Ovary (tissue), 10 donors: ENCODE measurements at places on chromosomes 2 and 18. TPM values are rescaled to one million over a fixed set of nuclear protein-coding genes. Genes with fewer than 3 reads are reported as not detected.

DNA sequence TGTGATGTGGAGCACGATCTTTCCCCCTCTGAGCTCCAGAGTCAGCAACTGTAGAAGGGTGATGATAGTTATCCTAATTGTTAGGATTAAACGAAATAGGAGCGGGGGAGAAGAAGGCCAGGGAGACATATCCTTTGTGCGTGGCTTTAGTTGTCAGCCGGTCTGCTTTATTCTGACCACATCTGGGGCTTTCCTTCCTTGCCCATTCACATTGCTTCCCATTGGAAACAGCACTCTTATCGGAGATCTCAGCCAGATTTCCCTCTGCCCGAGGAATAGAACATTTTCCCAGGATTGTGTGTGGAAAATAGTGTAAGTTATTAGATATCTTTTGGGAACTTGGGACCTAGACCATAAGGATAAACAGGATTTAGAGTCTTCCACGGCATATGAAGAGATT is 1.5 kb downstream of the RALB start:
- H3K27ac ChIP-seq = no peak overlapping the region
- no peaks in the 10 kb centered on the region for H3K36me3 ChIP-seq
- H3K27me3 ChIP-seq = no peaks in the 10 kb centered on the region
- DNase-seq = no peak

- no peaks in the 10 kb centered on the region for H3K36me3 ChIP-seq
- DNase-seq = no peak
- H3K27ac ChIP-seq = no peak overlapping the region
- H3K4me1 ChIP-seq = no peaks in the 10 kb centered on the region
These were observed 231.7 kb downstream of the ARL6IP6 start for GRCh38 chr2:152950126-152950525.

DNA sequence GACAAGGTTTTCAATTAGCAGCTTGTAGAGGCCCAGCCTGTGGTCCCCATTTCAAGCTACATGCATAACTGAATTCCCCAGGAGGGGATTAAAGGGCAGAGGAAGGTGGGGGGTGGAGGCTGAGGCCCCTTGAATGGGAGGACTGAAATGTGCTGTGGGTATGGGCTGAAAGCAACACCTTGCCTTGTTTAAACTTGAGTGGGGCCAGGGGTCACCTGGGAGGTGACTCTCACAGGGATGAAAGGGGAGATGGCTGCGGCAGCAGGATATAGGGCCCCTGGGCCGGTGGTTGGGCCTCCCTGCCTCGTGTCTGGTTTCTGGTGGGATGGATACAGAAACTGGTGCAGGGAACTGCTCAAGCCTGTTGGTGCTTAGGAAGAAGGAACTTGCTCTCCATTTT is 225.9 kb upstream of the SPRED2 start:
- no peak for DNase-seq
- H3K27ac ChIP-seq = no peak overlapping the region
- no peaks in the 10 kb centered on the region for H3K27me3 ChIP-seq
- H3K36me3 ChIP-seq = no peaks in the 10 kb centered on the region

DNA sequence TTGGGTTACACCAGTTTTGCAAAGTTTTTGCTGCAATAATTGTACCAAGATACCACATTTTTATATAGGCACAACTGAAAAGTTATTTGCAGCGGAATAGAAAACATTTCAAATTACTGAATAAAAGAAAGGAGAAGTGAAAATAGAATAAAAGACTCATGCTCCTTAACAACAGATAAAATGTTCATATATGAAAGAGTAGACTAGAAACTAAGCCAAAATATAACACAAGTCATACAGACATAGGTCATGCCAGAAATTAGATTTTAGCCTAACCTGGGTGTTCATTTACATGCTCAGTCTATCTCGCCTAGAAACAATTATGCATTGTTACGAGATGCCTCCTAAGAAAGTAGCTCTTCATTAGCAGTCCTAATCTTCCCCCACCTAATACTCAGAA is 16.4 kb upstream of the MAP3K20 start:
- no peaks in the 10 kb centered on the region for H3K36me3 ChIP-seq
- H3K4me3 ChIP-seq = no peak overlapping the region
- H3K27ac ChIP-seq = no peak overlapping the region

DNA sequence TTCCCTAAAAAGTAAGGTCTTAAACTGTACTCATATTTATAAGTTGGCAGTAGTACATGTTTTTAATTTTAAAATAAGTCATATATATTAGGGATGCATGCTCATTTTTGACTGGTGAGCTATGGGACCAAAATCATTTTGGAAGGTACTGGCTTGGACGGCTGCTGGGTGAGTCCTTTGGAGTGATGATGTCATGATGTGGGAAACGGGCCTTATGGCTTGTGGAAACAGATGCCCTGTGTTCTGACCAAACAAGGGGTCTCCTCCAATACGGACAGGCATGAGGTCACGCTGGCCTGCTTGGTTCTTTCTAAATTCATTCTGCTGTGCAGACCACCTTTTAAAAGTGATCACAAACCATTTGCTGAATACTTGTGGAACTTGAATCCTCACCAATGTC is 109.2 kb upstream of the MGAT5 start:
- H3K27ac ChIP-seq = no peak overlapping the region
- H3K27me3 ChIP-seq = no peaks in the 10 kb centered on the region
- H3K4me1 ChIP-seq = peaks cover 5% of the 10 kb centered on the region
- DNase-seq = no peak
- H3K4me3 ChIP-seq = no peak overlapping the region

- H3K27ac ChIP-seq = peak overlapping the region; percentile 8
- no peaks in the 10 kb centered on the region for H3K36me3 ChIP-seq
- H3K4me1 ChIP-seq = peaks cover 3% of the 10 kb centered on the region
- no peaks in the 10 kb centered on the region for H3K27me3 ChIP-seq
- no peak for DNase-seq
- H3K4me3 ChIP-seq = no peak overlapping the region
These were observed 69.8 kb downstream of the BABAM2 start for GRCh38 chr2:27960237-27960912.

- no peak overlapping the region for H3K27ac ChIP-seq
- no peaks in the 10 kb centered on the region for H3K27me3 ChIP-seq
- no peak overlapping the region for H3K4me3 ChIP-seq
These were observed 40.3 kb upstream of the ATP8B1 start for GRCh38 chr18:57843386-57843785.

DNA sequence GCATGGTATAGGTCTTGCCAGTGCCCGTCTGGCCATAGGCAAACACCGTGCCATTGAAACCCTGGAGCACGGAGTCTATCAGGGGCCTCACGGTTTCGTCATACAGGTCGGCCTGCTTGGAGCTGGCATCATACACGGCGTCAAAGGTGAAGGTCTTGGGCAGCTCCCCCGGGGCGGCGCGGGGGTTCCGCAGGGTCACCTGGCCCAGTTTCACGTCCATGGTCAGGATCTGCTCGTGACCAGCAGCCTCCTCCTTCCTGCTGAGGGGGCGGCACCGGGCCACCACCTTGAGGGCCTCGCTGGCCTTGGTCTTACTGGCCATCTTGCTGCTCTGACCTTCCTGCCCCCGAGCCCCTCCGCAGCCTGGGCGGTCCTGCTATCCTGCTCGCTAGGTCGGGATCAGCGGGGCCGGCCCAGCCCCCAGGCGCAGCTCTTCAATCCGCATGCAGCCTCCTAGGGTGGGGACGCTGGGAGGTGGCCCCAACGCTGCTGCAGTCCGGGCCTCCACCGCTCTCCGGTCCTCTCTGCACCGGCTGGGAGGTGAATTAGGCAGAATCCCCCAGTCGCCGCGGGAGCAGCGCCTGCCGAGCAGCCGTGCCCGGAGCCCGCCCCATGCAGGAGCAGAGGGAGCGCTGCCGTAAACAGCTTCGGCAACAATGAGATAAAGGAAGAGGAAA is 563 bp downstream of the KIF3C start:
- peaks cover 26% of the 10 kb centered on the region for H3K4me1 ChIP-seq
- H3K27me3 ChIP-seq = no peaks in the 10 kb centered on the region
- H3K36me3 ChIP-seq = no peaks in the 10 kb centered on the region
- H3K27ac ChIP-seq = peak overlapping the region; percentile 58
- peak overlapping the region; percentile 55 for H3K4me3 ChIP-seq
- peak; percentile 20 for DNase-seq

GRCh38 chr18:45993438-45993837 is 26.3 kb upstream of the EPG5 start:
- H3K36me3 ChIP-seq = no peaks in the 10 kb centered on the region
- DNase-seq = no peak
- no peaks in the 10 kb centered on the region for H3K27me3 ChIP-seq
- H3K4me1 ChIP-seq = no peaks in the 10 kb centered on the region
- no peak overlapping the region for H3K27ac ChIP-seq

- H3K36me3 ChIP-seq = no peaks in the 10 kb centered on the region
- no peak overlapping the region for H3K4me3 ChIP-seq
- H3K4me1 ChIP-seq = no peaks in the 10 kb centered on the region
- no peak for DNase-seq
These were observed 9.5 kb downstream of the PASK start for GRCh38 chr2:241139531-241140444.

DNA sequence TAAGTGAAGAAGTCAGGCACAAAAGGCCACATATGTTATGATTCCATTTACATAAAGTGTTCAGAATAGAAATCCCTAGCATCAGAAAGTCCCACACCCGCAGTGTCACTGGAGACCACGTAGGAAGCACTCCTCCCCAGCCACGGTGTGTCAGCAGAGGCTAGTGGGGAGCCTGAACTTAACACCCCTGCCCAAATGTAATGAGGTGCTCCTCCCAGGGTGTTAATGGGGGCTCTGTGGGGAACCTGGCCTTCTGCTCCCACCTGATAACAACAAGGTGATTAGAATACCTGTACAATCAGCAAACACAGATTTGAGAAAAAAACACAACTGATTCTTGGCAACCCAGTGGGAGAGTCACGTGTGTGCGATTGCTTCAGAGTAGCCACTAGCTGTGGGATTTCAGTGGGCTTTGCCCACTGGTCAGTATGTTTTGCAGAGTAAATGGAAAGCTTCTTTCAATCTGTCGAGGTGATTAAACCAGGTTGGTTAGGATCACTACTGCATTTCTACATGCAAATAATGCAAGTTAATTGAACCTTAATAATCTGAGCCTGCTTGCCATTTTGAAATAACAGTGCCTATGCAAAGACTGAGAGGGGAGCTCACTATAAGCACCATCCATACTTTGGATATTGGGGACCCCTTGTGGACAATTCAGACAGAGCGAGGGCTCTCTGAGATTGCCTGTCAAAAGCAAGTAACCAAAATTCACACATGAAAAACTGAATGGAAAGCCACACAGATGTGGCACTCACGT is 20.6 kb upstream of the ATRAID start:
- peak; percentile 76 for DNase-seq
- H3K4me3 ChIP-seq = no peak overlapping the region
- H3K27me3 ChIP-seq = no peaks in the 10 kb centered on the region
- no peaks in the 10 kb centered on the region for H3K4me1 ChIP-seq
- no peaks in the 10 kb centered on the region for H3K36me3 ChIP-seq

HMSD gene
- not detected for total RNA-seq

DNA sequence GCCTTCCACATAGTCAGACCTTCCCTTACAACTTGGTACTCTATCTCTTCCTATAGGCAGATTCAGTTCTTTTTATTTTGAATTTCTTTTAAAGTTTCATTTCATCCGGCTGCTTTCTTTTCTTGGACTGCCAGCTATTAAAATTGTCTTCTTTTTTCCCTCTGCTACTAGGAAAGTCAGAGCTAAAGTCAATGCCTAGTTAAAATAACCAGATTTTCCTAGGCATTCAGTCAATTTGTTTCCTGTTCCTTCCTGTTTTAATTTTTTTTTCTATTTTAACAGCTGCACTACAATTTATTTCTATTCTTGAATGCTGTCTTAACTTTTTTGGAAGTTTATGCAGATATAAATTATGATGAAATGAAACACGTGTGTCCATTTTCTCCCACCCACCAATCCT is 84.8 kb downstream of the EVA1A start:
- H3K27ac ChIP-seq = no peak overlapping the region
- no peak for DNase-seq
- H3K4me3 ChIP-seq = no peak overlapping the region
- no peaks in the 10 kb centered on the region for H3K36me3 ChIP-seq
- no peaks in the 10 kb centered on the region for H3K4me1 ChIP-seq

GRCh38 chr2:79717364-79718007 is 204.6 kb downstream of the CTNNA2 start:
- no peak for DNase-seq
- no peak overlapping the region for H3K27ac ChIP-seq
- no peak overlapping the region for H3K4me3 ChIP-seq
- H3K36me3 ChIP-seq = no peaks in the 10 kb centered on the region
- H3K27me3 ChIP-seq = no peaks in the 10 kb centered on the region
- H3K4me1 ChIP-seq = no peaks in the 10 kb centered on the region

GRCh38 chr2:46490521-46491141 is 11.3 kb downstream of the TMEM247 start:
- H3K27ac ChIP-seq = peak overlapping the region; percentile 17
- DNase-seq = peak; percentile 68
- H3K4me3 ChIP-seq = no peak overlapping the region

GRCh38 chr2:1032030-1032429 is 81.4 kb downstream of the SNTG2 start:
- H3K36me3 ChIP-seq = no peaks in the 10 kb centered on the region
- H3K4me1 ChIP-seq = no peaks in the 10 kb centered on the region
- H3K4me3 ChIP-seq = no peak overlapping the region
- H3K27me3 ChIP-seq = no peaks in the 10 kb centered on the region
- no peak overlapping the region for H3K27ac ChIP-seq
